HepG2 (cell line): ENCODE measurements at places on chromosomes 13 and 19.

DNA sequence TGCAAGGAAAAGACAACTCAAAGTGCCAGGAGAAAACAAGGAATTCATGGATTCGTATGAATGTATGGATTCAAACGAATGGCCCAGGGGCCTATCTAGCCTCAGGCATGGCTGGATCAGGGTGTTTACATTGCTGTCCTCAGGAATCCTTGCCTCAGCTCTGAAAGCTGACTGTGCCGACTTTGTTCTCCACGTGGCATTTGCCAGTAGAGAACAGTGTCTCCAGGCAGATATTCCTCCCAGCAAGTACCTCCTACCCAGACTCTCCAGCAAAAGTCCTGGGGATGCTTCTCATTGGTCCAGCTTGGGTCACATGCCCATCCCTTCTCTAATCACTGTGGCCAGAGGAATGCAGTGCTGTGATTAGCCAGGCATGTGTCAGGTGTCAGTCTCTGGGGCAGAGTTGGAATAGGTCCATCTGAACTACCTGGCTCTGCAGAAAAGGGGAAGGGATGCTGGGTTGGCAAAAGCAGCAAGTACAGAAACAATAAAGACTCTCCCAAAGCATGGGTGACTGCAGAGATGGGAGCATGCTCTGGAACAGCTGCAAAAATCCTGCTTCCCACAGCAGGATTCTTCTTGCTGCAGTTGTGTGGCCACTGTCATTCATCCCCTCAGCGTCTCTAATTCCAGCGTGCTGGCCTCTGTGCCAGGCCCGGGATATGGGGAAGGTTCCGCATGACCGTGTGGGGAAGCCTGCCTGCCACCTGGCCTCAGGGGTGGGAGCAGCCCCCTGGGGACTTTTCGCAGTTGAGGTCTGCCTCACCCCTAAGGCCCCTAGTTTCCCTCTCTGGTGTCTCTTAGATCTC, 30.0 kb downstream of the CCNE1 start:
- peak; percentile 91 for DNase-seq

GRCh38 chr13:107365466-107366215, 797.7 kb upstream of the ARGLU1 start:
- DNase-seq, result no peak

DNA sequence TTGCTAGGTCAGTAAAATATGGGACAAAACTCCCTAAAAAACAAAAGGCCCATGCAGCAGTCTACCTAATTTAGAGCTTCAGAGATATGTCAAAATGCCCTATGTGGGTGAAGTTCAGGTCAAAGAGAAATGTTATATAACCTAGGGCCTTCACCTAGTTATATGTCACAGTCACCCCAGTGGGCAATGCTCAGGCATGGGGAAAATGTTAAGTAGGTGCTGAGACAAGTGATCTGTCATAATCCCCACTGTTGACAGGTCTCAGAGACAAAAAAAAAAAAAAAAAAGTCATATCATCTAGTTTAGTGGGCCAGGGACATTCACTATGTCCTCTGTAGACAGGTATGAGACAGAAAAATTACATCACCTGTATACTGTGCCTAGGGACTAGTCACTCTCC, 128.6 kb upstream of the ZNF91 start:
- no peak for DNase-seq

DNA sequence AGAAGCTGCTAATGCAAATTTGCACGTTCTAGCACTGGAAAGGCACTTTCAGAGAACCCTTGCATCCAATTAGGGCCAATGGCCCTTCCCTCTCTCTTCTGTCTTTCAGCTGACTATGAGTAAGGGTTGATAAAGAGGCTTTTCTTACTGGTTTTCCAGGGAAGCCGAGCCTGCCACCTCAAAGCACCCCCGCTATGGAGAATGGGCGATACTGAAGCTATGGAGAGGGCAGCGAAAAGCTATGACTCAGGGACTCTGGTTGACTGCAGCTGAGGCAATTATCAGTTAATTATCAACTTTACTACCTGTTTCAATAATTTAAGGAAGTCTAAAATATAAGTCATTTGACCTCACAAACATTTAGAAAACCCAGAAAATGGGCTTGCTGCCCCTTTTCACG, 115.8 kb downstream of the TRPC4 start:
- no peak for DNase-seq

GRCh38 chr19:28632371-28633080, 580.4 kb downstream of the UQCRFS1 start:
- no peak for DNase-seq

GRCh38 chr19:34269081-34269480, 14.7 kb downstream of the GARRE1 start:
- DNase-seq, result no peak

DNA sequence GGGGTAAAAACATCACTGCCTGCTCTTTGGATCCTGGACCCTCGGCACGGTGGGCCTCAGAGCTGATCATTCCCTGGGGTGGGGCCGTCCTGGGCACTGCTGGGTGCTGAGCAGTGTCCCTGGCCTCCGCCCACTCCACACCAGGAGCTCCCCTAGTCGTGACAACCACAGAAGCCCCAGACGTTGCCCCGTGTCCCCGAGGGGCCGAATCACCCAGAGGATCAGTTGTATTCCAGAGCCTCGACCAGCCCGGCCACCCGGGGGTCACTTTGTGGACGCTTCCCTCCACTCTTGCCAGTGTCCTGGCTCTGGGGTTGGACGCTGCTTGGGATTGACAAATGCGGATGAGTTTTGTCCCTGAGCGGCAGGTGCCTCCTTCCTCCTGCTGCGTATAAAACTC, 10.2 kb downstream of the C2CD4C start:
- DNase-seq, result no peak

GRCh38 chr13:44713788-44714469, 137.8 kb upstream of the TSC22D1 start:
- DNase-seq, result peak; percentile 53
